ENCODE measurements at places on chromosomes 3 and 15. TPM values are rescaled to one million over a fixed set of nuclear protein-coding genes. Genes with fewer than 3 reads are reported as not detected.
A peak's percentile ranks its signal among the peaks of the same experiment; 100 is the strongest.

DNA sequence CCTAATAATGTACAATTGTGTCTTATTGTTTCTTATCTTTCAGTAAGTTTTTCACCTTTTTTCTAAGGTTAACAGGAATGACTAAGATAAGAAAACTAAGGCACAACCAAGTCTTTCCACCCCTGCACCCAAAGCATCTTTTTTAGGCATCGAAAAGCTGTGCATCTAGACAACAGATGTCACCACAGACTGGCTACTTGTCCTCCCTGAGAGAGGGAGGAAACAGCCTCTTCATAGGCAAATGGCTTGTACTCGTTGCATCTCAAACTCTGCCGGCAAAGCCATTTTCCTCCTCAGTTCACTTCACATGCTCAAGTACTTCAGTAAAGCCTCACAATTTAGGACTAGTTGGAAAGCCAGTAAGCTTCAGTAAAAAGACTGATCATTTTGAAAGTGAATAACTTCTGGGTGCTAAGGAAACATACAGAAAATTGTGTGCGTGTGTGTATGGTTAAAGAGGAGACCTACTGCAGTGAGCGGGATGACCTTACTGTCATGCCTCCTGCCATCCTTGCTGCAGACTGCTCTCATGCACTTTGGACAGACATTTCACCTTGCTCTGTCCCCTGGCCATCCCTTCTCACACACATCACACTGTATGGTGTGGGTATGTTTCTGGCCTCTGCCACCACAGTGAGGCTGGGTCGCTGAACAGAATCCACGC is 36.5 kb upstream of the HACD2 start:
- H3K27ac ChIP-seq: no peak overlapping the region
- DNase-seq: no peak
- H3K36me3 ChIP-seq: no peaks in the 10 kb centered on the region
- H3K4me3 ChIP-seq: no peak overlapping the region
- H3K4me1 ChIP-seq: no peaks in the 10 kb centered on the region
- H3K27me3 ChIP-seq: no peaks in the 10 kb centered on the region

DNA sequence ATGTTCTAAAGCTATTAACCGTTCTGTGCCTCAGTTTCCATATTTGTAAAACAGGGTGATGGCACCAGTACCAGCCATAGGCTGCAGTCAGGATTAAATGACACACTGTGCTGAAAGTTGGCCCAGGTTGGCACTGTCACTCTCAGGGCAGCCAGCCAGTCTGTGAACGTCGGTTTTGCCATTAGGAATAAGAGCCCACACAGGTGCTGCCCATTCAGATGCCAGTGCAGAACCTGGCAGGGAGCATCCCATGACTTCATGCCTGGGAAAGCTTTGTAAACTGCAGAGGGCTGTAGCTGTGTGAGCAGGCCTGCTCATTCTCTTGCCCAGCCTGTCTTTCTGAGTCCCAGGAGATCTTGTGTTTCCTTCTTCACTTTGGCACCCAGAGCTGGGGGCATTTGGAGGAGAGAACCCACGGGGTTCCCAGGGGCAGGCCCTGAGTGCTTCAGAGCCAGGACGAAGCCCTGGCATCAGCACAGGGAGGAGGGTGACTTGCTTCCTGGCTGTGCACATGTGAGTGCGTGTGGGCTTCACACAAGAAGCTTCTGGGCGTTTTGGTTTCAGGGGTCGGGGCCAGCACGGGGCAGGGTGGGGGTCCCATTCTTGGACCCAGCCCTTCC is 46.9 kb downstream of the ZNF710 start:
- DNase-seq: no peak
- no peaks in the 10 kb centered on the region for H3K27me3 ChIP-seq
- H3K4me1 ChIP-seq: peaks cover 5% of the 10 kb centered on the region

DNA sequence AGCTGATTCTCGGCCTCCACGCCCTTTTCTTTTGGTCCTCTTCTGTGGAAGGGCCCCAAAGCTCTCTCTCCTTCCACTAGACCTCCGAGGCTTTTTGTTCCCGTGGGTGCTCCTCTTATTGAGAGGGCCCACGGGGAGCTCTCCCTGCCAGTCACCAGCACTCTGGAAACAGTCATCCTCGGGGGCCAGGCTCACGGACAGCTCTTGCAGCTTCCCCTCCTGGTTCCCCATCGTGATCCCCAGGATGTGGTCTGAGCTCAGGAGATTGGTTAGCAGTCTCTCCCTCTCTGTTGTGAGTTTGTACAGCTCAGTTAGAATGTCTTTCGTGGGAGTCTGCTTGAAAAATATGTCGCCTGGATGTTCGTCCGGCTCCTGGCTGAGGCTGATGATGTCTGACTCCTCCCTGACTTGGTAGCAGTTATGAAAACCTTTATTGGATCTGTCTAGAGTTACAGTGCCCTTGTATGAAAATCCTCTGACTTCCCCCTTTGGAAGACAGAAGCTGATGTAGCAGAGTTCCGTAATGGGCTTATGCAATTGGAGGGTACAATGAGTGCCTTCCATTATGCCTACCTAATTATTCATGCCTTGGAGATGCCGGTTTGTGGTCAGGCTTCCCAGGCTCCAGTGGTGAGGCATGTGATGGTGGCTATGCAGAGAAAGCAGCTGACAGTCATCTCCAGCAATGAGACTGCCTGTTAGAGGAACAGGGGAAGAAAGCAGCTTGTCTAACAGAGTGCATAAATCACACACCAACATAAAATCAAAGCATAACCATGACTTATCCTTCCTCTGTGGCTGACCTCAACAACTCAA is 40.0 kb downstream of the FMN1 start:
- H3K4me3 ChIP-seq: no peak overlapping the region
- no peak for DNase-seq
- H3K4me1 ChIP-seq: no peaks in the 10 kb centered on the region
- H3K27me3 ChIP-seq: no peaks in the 10 kb centered on the region
- H3K36me3 ChIP-seq: no peaks in the 10 kb centered on the region
- H3K27ac ChIP-seq: no peak overlapping the region

DNA sequence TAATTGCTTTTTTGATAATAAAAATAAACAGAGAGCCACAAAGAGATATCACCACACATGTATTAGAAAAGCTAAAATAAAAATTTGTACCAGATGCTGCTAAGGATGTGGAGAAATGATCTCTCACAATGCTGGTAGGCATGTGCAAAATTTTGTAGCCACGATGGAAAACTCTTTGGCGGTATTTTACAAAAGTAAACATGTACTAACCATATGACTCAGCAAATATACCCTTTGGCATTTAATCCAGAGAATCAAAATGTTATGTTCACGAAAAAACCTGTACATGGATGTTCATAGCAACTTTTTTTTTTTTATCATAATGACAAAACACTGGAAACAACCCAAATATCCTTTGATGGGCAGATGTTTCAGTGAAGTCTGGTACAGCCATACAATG is 261.2 kb downstream of the LPP start:
- no peaks in the 10 kb centered on the region for H3K36me3 ChIP-seq

GRCh38 chr3:152338159-152338720 is 69.5 kb downstream of the MBNL1 start:
- peaks cover 15% of the 10 kb centered on the region for H3K36me3 ChIP-seq
- H3K27ac ChIP-seq: no peak overlapping the region
- no peak for DNase-seq
- no peaks in the 10 kb centered on the region for H3K27me3 ChIP-seq
- H3K4me3 ChIP-seq: no peak overlapping the region

GRCh38 chr3:45864760-45865519 is 21.4 kb upstream of the CCR9 start:
- peak; percentile 45 for DNase-seq
- H3K4me1 ChIP-seq: peaks cover 30% of the 10 kb centered on the region
- no peaks in the 10 kb centered on the region for H3K36me3 ChIP-seq
- H3K4me3 ChIP-seq: no peak overlapping the region
- no peaks in the 10 kb centered on the region for H3K27me3 ChIP-seq

- H3K36me3 ChIP-seq: no peaks in the 10 kb centered on the region
- DNase-seq: no peak
- no peak overlapping the region for H3K27ac ChIP-seq
- no peaks in the 10 kb centered on the region for H3K4me1 ChIP-seq
- no peak overlapping the region for H3K4me3 ChIP-seq
These were observed 101.0 kb upstream of the NMNAT3 start for GRCh38 chr3:139778682-139779233.

DNA sequence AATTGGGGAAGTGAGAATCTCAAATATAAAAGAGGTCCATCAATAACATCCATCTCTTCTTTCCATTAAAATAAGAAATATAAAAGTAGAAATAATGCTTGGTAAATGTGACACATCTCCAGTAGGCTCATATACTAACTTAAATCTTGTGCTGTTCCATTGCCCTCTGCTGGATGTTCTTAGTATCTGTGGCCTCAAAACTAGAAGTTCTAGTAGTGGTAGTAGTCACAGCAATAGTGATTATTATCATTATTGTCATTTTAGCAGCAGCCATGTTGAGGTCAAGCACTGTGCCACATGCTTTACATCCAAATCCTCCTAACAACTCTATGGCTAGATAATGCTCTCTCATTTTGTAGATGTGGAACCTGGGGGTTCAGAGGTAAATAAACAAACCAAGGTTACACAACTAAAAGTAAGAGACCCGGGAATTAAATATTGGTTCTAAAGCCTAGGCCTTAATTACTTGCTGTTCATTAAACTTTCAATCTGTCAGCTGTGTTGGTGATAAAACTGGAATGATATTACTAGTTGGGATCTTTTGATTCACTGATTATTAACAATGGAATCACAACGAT is 20.2 kb upstream of the BTLA start:
- H3K36me3 ChIP-seq: no peaks in the 10 kb centered on the region
- no peak overlapping the region for H3K27ac ChIP-seq
- H3K4me1 ChIP-seq: peaks cover 14% of the 10 kb centered on the region
- no peak overlapping the region for H3K4me3 ChIP-seq

DNA sequence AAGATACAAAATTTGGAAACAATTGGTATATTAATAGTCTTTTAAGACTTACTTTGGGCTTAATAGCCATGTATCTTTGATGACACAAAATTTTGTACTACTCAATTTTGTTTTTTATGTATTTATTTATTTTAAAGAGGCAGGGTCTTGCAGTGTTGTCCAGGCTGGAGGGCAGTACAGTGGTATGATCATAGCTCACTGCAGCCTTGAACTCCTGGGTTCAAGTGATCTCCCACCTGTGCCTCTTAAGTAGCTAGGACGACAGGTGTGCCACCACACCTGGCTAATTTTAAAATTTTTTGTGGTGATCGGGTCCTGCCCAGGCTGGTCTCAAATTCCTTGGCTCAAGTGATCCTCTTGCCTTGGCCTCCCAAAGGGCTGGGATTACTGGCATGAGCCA is 6.5 kb downstream of the SPRED1 start:
- H3K4me1 ChIP-seq: peaks cover 7% of the 10 kb centered on the region
- H3K36me3 ChIP-seq: no peaks in the 10 kb centered on the region
- no peak for DNase-seq
- H3K27me3 ChIP-seq: no peaks in the 10 kb centered on the region
- no peak overlapping the region for H3K4me3 ChIP-seq

- H3K36me3 ChIP-seq: no peaks in the 10 kb centered on the region
- H3K4me3 ChIP-seq: no peak overlapping the region
- DNase-seq: peak; percentile 30
- H3K4me1 ChIP-seq: no peaks in the 10 kb centered on the region
- no peaks in the 10 kb centered on the region for H3K27me3 ChIP-seq
- no peak overlapping the region for H3K27ac ChIP-seq
These were observed 23.2 kb upstream of the IP6K2 start for GRCh38 chr3:48739955-48740823.

DNA sequence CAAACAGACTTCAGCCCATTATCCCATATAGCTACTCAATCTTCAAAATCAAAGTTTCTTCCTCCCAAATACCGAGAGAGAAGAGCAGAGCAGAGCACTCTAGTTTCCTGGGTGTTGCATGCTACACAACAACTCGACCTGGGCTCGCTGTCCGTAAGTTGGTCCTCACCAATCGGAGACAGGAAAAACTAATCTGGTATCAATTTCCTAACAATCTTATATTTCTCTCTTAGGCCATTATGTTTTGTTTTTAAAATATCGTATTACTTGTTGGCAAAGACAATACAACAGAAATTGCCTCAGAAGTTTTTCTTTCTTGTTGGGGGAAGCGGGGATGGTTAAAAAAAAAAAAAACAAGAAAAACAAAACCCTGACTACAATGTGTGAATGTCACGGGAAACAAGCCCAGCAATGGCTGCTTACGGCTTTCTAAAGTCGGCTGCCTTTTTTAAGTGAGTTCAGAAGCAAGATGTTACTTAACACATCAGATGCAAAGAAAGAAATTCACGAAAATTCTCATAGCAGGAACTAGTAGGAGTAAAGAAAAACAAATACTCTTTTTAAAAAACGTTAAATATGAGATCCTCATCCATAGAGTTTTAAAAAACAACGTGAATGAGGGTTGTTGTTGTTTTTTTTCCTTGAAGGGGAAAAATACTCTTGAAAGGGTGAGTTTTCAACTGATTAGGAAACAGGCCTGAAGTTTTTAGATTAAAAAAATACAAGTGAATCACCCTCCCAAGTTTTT is 1.9 kb downstream of the VGLL4 start:
- no peaks in the 10 kb centered on the region for H3K27me3 ChIP-seq
- peak overlapping the region; percentile 98 for H3K4me3 ChIP-seq
- peak; percentile 46 for DNase-seq
- H3K27ac ChIP-seq: peak overlapping the region; percentile 72

- H3K4me1 ChIP-seq: no peaks in the 10 kb centered on the region
- no peak overlapping the region for H3K4me3 ChIP-seq
- no peak overlapping the region for H3K27ac ChIP-seq
- DNase-seq: no peak
- H3K36me3 ChIP-seq: no peaks in the 10 kb centered on the region
- no peaks in the 10 kb centered on the region for H3K27me3 ChIP-seq
These were observed 37.1 kb downstream of the ADAMTS9 start for GRCh38 chr3:64650715-64651114.

DNA sequence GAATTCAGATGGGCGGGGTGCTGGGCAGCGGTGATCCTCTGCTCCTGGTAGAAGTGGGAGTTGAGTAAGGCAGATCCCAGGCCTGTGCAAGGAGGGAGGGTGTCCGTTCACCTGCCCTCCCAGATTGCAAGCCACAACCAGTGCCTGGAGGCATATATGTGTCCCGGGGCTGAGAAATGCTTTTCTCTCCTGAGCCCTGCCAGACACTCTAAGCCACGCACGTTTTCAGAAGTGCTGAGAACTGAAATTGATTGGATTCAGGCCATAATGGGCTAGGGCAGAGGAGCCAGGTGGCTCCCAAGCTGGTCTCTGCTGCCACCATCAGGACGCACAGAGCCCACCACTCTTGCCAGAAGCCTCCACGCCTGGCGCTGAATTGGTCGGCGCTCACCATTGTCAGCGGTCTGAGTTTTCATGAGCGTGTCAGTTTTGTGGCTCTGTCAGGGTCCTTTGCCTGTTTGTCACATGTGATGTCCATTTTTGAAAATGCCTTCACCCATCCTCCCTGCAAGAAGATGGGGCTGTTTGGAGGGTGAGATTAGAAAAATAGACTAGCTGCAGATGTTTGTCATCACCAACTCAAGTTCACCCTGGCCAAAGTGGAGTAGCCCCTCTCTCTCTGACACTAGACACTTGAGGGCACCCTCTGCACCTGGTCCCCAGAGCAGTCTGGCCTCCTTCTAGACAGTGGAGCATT is 15.4 kb upstream of the BFSP2 start:
- H3K4me3 ChIP-seq: no peak overlapping the region
- H3K27me3 ChIP-seq: no peaks in the 10 kb centered on the region
- no peak for DNase-seq
- no peaks in the 10 kb centered on the region for H3K4me1 ChIP-seq
- H3K36me3 ChIP-seq: no peaks in the 10 kb centered on the region

PIF1 gene
- polyA plus RNA-seq: not detected

HHLA2 gene
- not detected for polyA plus RNA-seq

GPR176 gene
- not detected for polyA plus RNA-seq

CCDC39 gene
- polyA plus RNA-seq: not detected

DMXL2 gene
- 0.14 TPM for polyA plus RNA-seq
